ENCODE measurements at places on chromosomes 5 and 9.

DNA sequence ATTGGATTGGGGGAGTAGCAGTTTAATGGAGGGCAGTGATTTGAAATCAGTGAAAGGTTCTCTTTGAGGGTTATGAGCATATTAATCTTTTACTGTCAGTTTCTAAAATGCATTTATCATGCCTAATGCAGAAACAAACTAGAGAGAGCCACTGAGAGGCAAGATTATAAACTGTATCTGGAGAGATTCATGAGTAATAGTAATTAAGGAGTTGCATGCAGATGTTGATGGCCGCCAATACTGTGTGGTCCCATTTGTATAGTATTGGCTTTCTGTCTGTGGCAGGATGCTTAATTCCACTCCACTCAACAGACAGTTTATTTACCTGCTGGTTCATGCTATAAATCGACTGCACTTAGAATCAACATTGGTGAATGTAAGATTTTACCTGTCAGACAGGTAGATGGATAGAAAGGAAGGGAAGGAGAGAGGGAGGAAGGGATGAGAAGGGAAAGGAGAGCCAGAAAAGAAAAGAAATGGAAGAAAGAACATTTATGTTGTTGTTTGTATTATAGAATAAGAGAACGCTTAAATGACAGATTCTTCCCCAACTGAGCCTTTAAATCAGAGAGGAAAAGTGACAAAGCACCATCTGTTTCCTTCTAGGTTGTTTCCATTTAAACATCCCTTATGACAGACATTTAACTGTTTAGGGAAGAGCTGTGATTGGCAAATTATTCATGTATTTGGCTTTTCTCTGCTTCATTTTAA, 146.5 kb downstream of the PAM start:
- DNase-seq, result no peak

GRCh38 chr5:96566833-96567587, 95.2 kb upstream of the CAST start:
- no peak for DNase-seq

DNA sequence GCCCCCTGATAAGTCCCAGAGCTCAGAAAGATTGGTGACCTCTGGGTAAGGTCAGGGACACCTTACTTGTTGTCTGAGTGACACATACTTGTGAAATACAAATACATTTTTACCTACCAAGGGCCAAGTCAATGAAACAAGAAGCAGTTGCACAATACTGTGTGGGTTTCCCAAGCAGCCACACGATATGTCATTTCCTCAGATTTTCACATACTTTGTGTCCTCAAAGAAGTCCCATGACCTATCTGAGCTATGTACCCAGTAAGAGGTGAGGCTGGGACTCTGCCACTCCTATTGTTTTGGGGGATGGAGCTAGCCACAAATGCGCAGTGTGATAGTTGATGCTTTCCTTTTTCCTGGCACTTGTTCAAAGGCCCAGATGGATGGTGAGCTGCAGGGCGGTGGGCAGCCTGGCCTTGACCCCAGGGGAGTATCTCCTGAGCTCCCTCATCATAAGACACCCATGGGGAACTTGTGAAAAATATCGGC, 4.8 kb upstream of the SLC25A51 start:
- DNase-seq, result no peak

DNA sequence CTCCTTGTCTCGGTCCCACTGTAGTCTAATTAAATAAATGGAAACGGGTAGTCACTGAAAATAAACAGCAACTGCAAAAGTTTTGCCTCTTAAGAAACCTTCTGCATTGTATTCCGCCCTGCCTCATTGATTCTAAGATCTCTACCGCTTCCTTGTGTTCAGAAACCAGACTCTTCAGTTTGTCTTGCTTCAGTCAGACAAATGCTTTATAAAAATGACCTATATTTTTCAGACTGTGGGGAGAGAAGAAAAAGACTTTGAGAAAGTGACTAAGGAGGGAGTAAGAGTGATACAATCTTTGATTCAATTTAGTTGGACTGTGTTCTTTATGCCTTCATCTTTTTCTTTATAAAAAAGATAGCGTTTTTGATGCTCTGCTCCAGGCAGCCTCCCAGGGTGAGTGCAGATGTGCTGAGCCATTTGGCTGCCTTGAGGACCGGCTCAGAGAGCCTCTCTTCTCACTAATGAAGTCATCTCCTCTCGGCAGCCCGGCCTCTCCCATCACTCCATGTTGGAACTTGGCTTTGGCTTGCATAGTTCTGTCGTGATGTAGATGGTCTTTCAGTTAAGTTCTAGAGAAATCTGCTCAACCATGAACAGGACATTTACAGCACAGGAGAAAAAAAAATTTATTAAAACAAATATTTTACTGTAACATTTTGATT, 4.0 kb upstream of the VCAN start:
- DNase-seq, result no peak

- DNase-seq, result peak; percentile 45
Measured at GRCh38 chr9:128007566-128008138, 26.9 kb upstream of the EEIG1 start.

DNA sequence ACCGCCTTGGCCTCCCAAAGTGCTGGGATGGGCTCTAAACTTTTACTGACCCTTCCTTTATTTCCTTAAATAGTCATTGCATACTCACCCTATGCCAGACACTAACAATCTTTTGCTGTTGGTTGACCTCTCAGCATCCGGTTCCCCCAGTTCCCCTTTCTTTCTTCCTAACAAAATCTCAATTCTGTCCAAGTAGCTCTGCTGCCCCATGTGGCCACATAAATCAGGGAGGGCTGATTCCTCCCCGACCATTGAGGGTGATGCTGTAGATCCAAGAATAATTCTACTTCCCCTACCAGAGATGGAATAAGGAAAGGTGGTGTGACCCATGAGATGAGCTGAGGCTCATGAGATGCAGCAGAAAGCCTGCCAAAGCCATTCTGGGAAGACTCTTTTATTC, 315.3 kb upstream of the MSX2 start:
- DNase-seq, result no peak

DNA sequence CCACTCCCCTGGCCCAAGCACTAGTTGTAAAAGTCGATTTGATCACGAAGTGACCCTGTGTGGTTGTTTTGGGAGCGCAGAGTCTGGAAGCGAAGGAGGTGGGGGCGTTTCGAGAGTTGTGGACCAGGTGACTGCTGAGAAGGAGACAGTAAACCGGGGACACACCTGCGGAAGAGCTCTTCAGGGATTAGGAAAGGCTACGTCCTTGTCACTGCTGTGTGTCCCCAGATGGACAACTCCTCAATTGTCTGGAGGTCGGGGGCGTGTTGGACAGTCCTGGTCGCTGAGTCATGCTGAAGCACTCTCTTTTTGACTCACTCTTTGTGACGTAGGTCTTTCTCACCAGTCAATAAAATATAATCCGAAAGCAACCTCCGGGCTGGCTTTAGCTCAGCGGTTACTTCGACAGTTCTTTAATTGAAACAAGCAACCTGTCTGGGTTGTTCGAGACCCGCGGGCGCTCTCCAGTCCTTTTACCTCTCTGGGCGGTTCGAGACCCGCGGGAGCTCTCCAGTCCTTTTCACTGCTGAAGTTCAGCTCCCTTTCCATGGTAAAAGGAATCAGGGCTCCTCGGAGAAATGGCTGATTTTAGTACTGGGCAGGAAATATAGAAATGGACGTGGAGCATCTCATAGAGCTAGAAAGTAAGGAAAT, 10.8 kb downstream of the ZMAT2 start:
- DNase-seq, result peak; percentile 48

GRCh38 chr5:179113945-179114641, 53.9 kb downstream of the ZNF354C start:
- no peak for DNase-seq

DNA sequence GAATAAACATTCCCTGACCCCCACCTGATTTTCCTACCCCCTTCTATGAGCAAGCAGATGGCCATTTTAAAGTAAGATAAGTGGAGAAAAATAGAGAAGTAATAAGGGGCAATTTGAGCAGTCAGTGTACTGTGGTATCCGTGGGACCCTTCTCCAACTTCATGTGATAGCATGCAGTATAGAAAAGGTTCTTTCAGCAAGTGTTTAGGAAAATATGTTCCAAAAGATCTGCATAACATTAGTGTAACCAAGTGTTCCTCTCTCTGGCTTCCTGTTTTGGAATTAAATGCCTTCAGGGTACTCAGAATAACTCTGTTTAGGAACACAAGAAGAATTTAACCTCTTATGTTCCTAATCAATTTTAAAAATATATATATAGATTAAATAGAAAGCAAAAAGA, 134.9 kb downstream of the ATG10 start:
- DNase-seq, result no peak

GRCh38 chr9:137396634-137397367, 26.2 kb downstream of the EXD3 start:
- DNase-seq, result no peak

DNA sequence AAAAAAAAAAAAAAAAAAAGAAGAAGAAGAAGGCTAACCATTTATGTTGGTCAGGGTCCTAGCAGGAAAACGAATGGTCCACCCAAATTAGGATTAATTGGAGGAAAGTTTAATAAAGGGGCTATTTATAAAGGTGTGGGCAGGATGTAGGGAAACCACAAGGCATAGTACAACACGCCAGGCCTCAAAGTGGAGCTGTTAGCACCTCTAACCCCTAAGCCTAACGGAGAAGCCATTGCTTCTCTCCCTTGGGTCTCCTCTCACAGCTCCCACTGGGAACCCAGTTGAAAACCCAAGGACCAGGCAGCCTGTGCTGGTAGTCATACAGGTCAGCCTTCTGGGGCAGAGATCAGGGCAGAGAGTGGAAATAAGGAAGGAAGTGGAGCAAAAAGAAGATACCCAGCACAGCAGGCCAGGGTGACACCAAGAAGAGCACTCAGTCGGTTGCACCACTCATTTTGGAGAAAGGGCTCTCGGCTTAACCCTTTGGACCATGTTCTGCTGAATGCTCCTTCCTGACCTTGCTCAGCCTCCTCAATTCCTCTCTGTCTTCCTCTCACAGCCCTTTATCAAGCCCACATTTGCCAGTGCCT, 8.8 kb upstream of the GLIPR2 start:
- no peak for DNase-seq

- no peak for DNase-seq
Measured at GRCh38 chr9:98867429-98868168, 60.1 kb downstream of the GALNT12 start.

DNA sequence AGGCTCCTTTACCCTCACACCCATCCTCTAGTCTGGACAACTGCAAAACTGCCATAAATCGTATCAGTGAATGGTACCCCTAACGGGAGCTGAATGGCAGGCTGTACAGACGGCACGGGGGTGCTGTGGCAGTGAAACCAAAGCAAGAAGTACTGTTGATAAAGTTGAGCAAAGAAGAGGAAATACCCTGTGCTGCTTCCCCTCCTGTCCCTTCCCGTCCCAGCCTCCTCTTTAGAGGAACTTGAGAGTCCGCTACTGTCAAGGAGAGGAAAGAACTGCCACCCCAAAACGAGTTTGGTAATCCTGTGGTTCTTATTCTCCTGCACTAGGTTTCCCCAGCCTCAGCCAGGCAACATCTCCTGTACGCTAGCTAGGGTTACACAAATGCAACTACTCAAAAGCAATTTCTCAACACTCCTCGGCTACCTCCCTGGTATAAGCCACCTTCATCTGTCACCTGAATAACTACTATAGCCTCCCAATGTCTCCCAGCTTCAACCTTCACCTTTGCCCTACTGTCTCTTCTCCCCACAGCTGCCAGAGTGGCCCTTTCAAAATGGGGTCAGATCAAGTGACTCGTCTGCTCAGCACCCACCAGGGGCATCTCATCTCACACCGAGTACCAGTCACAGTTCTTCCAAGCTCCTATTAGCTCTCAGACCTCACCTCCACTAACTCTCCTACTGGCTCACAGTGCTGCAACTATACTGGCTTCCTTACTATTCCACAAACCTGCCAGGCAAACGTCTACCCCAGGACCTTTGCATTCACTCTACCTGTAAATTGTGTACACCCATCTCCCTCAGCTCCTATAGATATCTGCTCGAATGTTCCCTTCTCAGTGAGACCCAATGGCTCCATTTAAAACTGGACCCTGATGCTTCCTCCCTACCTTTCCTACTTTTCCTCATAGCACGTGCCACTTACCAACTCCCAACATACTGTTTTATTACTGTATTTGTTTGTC, 4.1 kb downstream of the GLRX start:
- no peak for DNase-seq

GRCh38 chr5:124239572-124239971, 506.9 kb downstream of the ZNF608 start:
- DNase-seq, result no peak

DNA sequence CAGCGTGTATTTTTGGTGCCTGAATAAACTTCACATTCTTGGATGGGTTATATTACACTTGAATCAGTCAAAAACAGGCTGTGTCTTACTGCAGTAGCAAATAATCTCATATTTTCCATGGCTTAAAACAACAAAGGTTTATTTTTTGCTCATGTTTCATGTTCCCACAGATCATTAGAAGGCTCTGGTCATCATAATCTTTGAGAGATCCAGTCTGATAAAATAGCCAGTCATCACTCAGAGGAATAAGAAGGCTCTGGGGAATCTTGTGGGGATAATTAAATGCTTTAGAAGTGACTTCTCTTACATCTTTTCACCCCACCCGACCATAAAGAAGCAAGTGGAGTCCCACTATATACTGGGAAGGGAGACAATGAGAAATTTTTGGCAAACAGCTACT, 417.7 kb downstream of the PSAT1 start:
- no peak for DNase-seq

DNA sequence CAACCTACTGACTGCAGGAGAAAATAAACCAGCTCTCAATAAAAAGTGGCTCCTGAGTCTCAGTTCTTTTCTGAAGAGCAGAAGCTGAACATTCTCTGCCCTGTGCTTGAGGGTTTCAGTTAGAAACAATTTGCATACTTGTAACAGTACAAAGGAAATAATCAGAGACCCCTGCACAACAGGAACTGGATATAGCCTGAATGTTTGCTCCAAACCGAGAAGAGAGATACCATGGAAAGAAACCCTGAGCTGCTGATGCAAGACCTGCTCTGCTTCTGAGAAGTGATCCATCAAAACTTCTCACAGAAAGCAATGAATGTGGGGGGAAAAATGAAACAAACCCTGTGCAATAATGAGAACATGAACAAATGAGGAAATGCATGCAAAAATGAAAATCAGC, 592.9 kb downstream of the SEMA5A start:
- no peak for DNase-seq

GRCh38 chr9:30732060-30732459, 1652.4 kb upstream of the ACO1 start:
- DNase-seq, result no peak

- no peak for DNase-seq
Measured at GRCh38 chr9:137006116-137007003, 10.0 kb upstream of the CLIC3 start.

DNA sequence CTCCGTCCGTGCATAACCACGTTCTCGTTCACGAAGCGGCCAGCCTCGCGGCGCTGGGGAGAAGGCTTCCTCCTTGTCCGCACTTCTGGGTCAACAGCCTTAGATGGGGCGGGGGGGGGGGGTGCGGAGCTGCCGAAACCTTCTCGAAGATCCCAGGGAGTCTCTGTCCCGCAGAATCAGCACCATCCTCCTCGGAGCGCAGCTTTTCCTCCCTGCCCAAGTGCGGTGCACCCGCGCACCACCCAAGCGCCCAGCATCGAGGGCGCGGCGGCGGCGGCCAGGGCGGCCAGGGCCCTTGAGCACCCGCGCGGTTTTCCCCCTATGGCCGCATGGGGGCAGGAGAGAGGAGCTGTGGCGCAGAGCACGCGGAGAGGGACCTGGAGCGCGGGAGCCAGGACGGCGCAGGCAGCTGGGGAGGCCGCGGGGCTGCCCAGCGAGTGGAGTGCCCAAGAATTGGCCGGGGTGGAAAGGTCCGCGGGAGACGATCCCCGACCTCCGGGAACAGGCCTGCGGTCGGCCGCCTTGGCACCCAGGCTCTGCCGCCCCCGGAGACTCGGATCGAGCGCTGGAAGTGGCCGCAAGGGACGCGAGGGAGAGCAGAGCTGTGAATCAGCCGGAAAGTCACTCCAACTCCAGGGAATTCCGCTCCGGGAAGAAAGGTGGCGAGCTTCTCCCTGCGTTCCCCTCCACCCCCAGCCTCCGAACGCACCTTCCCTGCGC, 43.1 kb downstream of the TMEM174 start:
- no peak for DNase-seq

All from esophagus squamous epithelium (tissue), 5 donors.